ENCODE measurements at places on chromosomes 1 and 21. TPM values are rescaled to one million over a fixed set of nuclear protein-coding genes. Genes with fewer than 3 reads are reported as not detected.

SLC16A4 gene
- total RNA-seq = 40.9 TPM

IGSF3 gene
- total RNA-seq = 42.0 TPM

RUNX3 gene
- 0.47 TPM for total RNA-seq

FALEC gene
- not detected for total RNA-seq

RHOU gene
- 16.0 TPM for total RNA-seq

PPIAL4G gene
- 0.12 TPM for total RNA-seq

ATP1A1 gene
- 641 TPM for total RNA-seq

TNFRSF18 gene
- total RNA-seq = 1.2 TPM

LCE3E gene
- not detected for total RNA-seq

PADI3 gene
- 0.18 TPM for total RNA-seq

SELP gene
- total RNA-seq = 6.8 TPM

AJAP1 gene
- 4.0 TPM for total RNA-seq

SYNC gene
- 9.3 TPM for total RNA-seq

GBP5 gene
- total RNA-seq = 0.53 TPM

FASLG gene
- total RNA-seq = not detected

SH2D1B gene
- 0.35 TPM for total RNA-seq

BACE2 gene
- total RNA-seq = 36.2 TPM

KRTAP19-4 gene
- not detected for total RNA-seq

ADAMTS4 gene
- total RNA-seq = 1.3 TPM

PDPN gene
- 9.1 TPM for total RNA-seq

LCE2C gene
- total RNA-seq = not detected

BMP8B gene
- 2.0 TPM for total RNA-seq

OR2M3 gene
- total RNA-seq = not detected

CYP4A11 gene
- total RNA-seq = 22.1 TPM

TUFT1 gene
- total RNA-seq = 12.8 TPM

EXO1 gene
- 4.1 TPM for total RNA-seq

OR2T4 gene
- total RNA-seq = not detected

C1orf87 gene
- 0.06 TPM for total RNA-seq

PHTF1 gene
- total RNA-seq = 22.7 TPM

TIPRL gene
- 27.7 TPM for total RNA-seq

FBXO44 gene
- total RNA-seq = 19.7 TPM

KIF14 gene
- total RNA-seq = 3.6 TPM

ZNF691 gene
- 14.1 TPM for total RNA-seq

MASP2 gene
- total RNA-seq = not detected

FABP3 gene
- 49.9 TPM for total RNA-seq

OVAAL gene
- total RNA-seq = not detected

ARHGAP29 gene
- 83.4 TPM for total RNA-seq

VANGL2 gene
- 15.5 TPM for total RNA-seq

PRELP gene
- total RNA-seq = 4.0 TPM

HIVEP3 gene
- total RNA-seq = 6.1 TPM

CEPT1 gene
- total RNA-seq = 54.0 TPM

S100A8 gene
- 89.2 TPM for total RNA-seq

PCBP3 gene
- 1.5 TPM for total RNA-seq

GLMP gene
- 45.4 TPM for total RNA-seq

OR2L2 gene
- 0.06 TPM for total RNA-seq

FAM72A gene
- 3.2 TPM for total RNA-seq

TNN gene
- total RNA-seq = 3.8 TPM

LGR6 gene
- 1.6 TPM for total RNA-seq

CALML6 gene
- total RNA-seq = 33.0 TPM

AURKAIP1 gene
- 74.3 TPM for total RNA-seq

KRTCAP2 gene
- total RNA-seq = 80.7 TPM

MYOG gene
- total RNA-seq = 32.3 TPM

TPTE gene
- total RNA-seq = not detected

PTCH2 gene
- 4.0 TPM for total RNA-seq

IQCC gene
- total RNA-seq = 5.1 TPM

GJA9 gene
- total RNA-seq = not detected

SLAMF9 gene
- total RNA-seq = not detected

PDE9A gene
- 30.1 TPM for total RNA-seq

MIXL1 gene
- total RNA-seq = not detected
